Esophagus muscularis mucosa (tissue), 4 donors: ENCODE measurements at places on chromosomes 5 and 9. TPM values are rescaled to one million over a fixed set of nuclear protein-coding genes. Genes with fewer than 3 reads are reported as not detected.

GRCh38 chr5:56405116-56405908, 172.2 kb upstream of the ANKRD55 start:
- DNase-seq = no peak

PLPPR1 gene
- 0.19 TPM for total RNA-seq

OR13C8 gene
- not detected for total RNA-seq

DNA sequence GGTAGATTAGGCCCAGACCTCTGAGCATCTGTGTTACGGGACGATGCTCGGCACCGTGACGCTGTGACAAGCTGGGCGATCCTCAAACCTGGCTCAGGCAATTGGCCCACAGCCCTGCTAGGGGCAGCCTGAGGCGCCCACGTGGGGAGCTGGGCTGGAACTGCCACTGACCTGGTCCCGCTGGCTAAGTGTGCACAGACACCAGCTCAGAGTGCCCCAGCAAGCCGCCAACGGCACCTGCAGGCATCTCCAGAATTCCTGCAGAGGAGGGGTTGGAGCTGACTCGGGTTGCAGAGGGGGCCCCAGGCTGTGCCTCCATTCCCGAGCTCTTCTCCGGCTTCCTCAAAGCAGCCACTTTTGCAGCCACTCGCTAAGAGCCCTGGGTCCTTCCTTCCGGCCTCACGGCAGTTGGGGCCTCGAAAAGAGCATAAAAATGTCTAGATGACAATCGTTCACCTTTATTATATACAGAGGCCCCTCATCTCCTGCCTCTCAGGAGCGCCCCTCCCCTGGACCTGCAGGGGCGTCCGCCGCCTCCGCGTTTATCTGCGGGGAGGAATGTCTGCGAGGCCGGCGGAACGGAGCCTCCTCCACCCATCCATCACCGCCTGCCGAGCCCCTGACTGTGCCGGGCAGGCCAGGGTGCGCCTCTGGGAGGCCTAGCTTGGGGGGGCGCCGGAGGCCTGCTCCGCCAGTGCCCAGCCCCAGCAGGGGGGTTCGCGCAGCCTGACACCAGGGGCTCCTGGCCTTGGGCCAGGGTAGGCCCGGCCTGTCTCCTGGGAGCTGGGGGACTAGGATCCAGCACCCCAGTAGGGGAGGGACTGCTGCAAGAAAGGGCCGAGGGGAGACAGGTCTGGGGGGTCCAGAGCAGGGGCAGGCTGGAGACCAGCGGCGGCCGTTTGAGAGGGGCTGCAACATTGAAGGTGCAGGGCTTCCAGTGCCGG, 144.9 kb downstream of the BARX1 start:
- DNase-seq = peak; percentile 64

EPB41L4B gene
- total RNA-seq = 1.5 TPM

DNA sequence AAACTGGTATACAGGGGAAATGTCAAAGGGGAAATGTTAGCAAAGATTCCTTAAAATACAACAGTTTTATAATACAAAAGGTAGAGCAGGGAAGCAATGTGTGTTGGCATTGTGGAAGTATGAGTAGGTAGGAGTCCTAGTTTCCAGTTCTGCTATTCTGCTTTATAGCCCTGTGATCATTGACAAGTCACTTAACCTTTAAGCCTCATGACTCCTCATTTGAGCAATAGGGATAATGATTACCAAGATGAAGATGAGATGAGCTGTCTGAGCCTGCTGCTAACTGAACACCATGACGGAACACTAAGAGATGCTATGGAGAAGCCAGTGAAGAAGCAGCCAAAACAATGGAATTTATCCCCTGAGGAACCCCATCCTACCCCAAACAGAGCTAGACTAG, 251.7 kb downstream of the PAPPA start:
- no peak for DNase-seq

NOXA1 gene
- total RNA-seq = 3.4 TPM

DNA sequence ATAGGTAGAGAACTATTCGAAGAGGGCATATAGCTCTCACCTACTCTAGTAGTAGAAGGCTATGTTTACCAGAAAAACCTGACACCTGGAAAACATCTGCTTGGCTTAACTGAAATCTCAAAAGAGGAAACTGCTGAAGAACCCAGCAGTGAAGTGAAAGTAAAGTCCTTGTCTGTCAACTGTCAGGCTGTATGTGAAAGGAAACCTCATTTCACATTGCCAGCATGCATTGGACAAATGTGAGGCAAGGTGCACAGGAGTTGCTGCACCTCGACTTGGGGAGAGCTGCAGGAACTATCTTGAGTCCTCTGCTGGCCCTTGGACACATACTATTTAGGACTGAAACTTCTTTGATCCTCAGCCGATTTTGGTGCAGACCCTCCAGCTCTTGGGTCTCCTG, 53.3 kb downstream of the NREP start:
- DNase-seq = no peak

GRCh38 chr5:36710039-36710438, 103.6 kb downstream of the SLC1A3 start:
- DNase-seq = no peak

UBE2QL1 gene
- 0.66 TPM for total RNA-seq

- DNase-seq = no peak
These were observed 3.7 kb downstream of the PIK3R1 start for GRCh38 chr5:68219161-68219816.

PCDHGA6 gene
- total RNA-seq = 6.8 TPM

DNA sequence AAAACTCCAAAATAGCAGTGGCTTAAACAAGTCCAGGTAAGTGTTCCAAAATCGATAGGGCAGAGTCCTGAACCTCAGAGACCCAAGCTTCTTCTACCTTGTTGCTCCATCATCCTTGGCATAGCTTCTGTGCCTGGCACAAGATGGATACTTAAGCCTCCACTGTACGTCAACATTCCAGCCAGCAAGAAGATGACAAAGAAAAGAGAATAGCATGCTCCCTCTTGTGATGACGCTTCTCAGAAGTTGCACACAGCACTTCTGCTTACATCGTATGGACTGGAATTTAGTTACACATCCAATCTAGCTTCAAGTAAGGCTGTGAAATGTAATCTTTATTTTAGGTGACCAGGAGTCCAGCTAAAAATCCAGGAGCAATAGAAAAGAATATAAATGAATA, 227.4 kb downstream of the ESM1 start:
- peak; percentile 47 for DNase-seq

MSX2 gene
- 2.3 TPM for total RNA-seq

IL5 gene
- not detected for total RNA-seq

DNA sequence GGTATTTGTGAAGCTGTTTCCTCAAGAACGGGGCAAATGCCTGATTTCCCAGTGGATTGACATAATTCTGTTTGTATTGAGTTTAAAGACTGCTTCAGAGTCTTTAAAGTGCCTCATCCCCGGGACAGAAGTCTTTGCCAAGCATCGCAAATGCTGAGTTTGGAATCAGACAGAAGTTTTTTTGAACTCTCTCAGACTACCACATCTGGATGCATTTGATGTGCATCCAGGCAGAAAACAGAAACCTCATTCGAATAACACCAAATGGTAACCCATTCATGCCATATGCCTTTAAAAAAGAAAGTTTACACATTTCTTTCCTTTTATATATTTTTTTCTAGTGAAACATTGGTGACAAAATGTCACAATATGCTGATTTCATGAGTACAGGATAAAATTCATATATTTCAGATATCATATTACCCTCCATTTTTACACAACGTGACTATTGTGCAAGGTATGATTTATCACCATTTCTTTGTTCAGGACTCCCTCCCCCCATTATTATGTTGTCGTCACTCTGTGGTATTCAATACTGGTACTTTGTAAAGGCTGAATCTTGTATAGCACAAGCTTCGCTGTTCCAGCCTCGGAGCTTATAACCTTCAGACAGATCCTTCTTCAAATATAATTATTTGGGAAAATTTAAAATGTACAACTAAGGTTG, 91.1 kb downstream of the ZNF608 start:
- DNase-seq = no peak

CDC20B gene
- not detected for total RNA-seq

DNA sequence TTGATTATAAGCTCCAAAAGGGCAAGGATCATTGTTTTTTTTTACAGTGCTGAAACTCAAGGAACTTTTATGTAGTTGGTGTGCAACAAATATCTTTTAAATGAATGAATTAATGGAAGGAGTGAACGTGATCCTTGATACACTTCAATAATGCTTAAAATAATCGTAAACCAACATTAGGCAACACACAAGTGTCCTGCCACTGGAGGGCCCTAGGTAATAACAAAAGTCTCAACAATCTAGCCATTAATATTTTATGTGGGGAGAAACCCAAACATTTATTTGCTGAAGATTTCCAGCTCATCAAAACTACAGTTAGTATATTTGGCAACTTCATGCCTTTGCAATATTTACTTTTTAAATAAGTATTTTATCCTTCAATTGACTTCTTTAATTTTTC, 309.0 kb upstream of the FBXL7 start:
- DNase-seq = no peak

TNFSF8 gene
- total RNA-seq = 0.83 TPM

DNA sequence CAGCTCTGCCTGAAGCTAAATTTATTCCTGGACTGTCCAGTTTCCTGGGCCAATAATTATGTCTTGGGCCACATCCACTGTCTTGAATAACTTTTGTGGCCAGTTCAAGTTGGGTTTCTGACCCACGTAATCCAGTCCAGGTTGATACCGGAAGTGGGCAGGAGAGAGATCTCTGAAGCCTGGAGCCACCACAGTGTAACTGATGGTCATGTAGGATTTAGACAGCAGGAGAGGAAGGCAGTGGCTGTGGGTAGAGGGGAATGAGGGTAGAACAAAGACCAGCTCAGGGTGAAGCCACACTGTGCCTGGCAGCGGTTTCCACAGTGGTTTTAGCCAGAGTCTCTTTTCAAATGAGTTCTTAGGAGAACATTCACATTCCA, 30.2 kb downstream of the SH3PXD2B start:
- DNase-seq = no peak

- no peak for DNase-seq
These were observed 4.0 kb upstream of the GPSM1 start for GRCh38 chr9:136323371-136323789.

GRCh38 chr9:98539954-98540353, 168.8 kb downstream of the GABBR2 start:
- peak; percentile 78 for DNase-seq

DNA sequence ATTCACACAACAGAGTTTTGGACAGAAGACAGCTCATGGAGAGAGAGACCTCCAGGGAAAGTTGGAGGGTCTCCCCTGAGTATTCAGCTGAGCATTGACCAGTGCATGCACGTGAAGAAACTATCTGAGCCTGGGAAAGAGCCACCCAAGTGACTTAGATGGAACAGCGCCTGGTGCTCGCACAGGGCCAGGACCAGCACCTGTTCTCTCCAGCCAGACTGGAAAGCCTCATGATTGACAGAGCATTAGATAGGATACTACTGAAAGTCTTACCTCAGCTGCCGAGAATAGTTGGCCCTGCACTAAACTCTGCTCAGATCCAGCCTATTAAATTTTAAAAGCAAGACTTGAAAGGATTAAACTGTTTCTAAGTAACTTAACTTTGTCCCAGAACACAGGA, 28.3 kb upstream of the NEURL1B start:
- no peak for DNase-seq

DNA sequence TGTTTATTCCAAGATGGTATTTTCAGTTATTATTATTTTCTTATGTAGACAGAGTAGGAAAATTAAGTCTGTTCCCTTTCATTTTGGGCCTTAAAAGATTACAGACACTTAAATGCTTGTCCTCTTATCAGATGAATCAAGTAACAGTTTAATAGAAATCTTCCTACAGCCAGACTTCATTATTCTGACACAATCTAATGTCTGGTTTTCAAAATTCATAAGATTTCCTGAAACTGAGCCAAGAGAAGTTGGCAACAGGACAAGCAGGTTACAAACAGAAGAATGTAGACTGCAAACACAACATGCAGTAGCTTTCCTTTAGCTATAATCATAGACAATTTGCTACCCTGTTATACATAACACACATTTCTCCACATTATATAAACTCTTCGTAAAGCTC, 130.5 kb downstream of the FBXL17 start:
- no peak for DNase-seq

IFNA21 gene
- total RNA-seq = not detected

GRCh38 chr5:30108051-30108450, 1085.4 kb upstream of the CDH6 start:
- no peak for DNase-seq

- no peak for DNase-seq
These were observed 324.3 kb downstream of the GABRG2 start for GRCh38 chr5:162391833-162392232.

- peak; percentile 14 for DNase-seq
These were observed 69.4 kb downstream of the LMNB1 start for GRCh38 chr5:126846344-126846743.

- no peak for DNase-seq
These were observed 32.5 kb upstream of the N4BP3 start for GRCh38 chr5:178080618-178081410.

DOCK2 gene
- 18.3 TPM for total RNA-seq

- DNase-seq = no peak
These were observed 803 bp downstream of the C9orf152 start for GRCh38 chr9:110207071-110207641.

RANBP17 gene
- total RNA-seq = 16.7 TPM

GRCh38 chr5:87195616-87196015, 72.1 kb upstream of the RASA1 start:
- no peak for DNase-seq

DNA sequence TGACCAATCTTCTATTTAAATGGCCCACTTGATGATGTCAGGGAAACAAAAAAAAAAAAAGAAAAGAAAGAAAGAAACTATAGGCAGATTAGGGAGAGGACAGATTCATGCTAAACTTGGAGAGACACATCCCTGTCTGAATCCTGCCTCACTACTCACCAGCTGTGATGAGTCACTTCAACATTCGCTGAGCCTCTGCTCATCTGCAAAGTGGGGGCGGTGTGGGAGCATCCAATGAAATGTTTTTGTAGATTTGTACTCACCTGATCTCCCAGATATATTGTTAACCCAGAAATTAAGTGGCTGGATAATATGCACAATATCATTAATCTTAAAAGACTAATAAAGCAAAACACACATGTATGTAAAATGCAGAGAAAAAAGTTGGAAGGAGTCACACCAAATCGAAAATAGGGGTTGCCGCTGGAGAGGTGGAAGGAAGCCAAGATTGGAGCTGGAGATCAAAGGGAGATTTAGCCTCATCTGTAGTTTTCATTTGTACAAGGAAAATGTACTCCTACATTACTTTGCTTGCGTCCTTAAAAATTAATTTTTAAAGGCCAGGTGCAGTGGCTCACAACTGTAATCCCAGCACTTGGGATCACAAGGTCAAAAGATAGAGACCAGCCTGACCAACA, 17.0 kb upstream of the ERGIC1 start:
- no peak for DNase-seq

DNA sequence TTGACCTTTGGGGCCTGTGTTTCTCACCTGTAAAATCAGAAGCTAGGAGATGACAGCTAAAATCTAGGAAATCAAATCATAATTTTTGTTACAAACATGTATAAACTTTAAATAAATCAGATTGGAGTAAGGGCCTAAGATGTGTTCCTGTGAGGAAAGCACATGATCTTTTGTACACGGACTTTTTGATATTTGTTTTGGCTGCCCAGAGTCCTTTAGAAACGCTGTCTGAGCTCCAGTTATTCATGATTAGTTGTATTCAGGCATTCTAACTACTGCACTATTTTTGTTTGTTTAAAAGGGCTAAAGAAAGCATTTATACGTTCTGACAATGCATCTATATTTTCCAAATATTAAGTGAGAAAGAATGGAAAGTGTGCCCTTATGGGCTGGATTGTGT, 94.8 kb downstream of the HCN1 start:
- DNase-seq = no peak

SKP1 gene
- 320 TPM for total RNA-seq
